Stimulated activated CD8-positive, alpha-beta memory T cell treated with anti-CD3 and anti-CD28 coated beads, Interleukin-2, amount 100 ng/mL, for 48 hours (primary cell): ENCODE measurements at places on chromosomes 11 and 22.
A peak's percentile ranks its signal among the peaks of the same experiment; 100 is the strongest.

- DNase-seq = no peak
These were observed 237.8 kb downstream of the TBC1D22A start for GRCh38 chr22:47000256-47000655.

- no peak for DNase-seq
These were observed 89.8 kb downstream of the PIWIL4 start for GRCh38 chr11:94656968-94657367.

DNA sequence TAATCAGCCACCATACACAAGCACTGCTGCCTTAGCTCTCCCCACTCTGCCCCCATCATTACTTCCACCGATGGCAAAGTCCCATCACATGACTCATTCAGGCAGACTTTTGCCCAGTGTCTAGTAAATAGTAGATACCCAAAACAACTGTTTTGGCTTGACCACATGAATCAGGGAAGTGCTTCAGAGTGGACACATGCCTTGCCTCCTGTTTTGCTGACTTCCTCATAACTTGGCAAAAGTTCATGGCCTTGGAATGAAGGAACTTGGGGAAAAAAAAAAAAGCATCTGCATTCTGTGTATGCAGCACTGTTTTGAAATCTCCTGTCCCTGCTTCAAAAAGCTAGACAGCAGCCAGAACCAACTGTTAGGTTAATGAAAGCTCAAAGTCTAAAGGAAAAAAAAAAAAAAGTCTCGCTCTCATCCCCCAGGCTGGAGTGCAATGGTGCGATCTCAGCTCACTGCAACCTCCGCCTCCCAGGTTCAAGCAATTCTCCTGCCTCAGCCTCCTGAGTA lies 335.3 kb downstream of the FAM181B start:
- DNase-seq = no peak

DNA sequence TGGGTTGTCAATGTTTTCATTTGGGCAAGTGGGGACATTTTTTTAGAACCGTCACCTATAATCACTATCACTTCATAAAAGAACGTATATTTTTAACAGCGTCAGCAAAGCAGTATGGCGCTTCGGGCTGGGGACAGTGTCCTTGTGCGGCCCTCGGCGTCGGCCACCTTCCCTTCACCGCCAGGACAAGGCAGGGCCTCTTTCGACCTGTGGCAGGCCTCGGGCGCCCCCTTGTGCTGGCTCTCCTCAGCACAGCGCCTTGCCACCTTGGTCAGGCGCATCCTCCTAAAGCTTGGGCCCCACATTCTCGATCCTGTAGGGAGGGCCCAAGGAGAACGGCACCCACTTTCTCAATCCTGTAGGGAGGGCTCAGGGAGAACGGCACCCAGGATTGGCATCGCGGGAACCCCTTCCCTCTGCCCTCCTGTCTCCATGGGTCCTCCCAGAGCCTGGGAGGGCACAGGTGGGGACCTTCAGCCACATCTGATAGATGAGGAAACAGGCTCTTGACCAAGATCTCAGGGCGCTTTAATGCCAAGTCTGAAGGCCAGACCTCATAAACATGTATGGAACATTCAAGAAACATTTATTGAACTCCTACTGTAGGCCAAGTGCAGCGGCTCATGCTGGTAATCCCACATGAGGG lies 11.5 kb upstream of the FADD start:
- peak; percentile 55 for DNase-seq

- DNase-seq = no peak
These were observed 4.8 kb downstream of the DSCAML1 start for GRCh38 chr11:117792241-117792640.

DNA sequence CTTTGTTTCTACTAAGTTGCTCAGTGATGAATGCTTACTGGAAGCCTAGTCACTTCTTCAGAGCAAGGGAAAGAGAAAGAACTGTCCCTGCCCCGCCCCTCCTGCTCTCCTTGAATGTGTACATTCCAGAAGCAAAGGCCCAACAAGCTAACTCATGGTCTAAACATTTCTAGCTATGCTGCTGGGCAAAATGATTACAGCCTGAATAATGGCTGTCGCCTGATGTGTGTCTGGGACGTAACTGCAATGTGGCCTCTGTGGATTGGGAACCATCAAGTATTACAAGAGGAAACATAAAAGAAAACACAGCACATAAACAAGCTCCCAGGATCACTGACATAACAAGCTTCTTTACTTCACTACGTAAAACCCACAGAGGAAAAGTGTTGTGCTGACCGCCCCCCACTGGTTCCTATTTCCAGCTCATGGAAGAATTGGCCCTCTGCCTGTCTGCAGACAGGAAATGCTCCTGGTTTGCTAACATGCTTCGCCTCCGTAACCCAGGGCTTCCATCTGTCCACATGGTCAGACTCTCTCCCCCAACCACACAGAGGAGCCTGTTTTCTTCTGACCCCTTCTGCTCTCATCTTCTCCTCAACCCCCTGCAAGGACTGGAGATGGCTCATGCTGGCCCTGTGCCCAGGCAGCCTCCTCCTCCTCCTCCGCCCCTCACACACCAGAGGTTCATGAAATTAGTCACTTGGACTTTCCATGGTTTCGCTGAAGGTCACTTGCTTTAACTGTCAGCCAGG lies 187.2 kb downstream of the MAML2 start:
- DNase-seq = peak; percentile 65

DNA sequence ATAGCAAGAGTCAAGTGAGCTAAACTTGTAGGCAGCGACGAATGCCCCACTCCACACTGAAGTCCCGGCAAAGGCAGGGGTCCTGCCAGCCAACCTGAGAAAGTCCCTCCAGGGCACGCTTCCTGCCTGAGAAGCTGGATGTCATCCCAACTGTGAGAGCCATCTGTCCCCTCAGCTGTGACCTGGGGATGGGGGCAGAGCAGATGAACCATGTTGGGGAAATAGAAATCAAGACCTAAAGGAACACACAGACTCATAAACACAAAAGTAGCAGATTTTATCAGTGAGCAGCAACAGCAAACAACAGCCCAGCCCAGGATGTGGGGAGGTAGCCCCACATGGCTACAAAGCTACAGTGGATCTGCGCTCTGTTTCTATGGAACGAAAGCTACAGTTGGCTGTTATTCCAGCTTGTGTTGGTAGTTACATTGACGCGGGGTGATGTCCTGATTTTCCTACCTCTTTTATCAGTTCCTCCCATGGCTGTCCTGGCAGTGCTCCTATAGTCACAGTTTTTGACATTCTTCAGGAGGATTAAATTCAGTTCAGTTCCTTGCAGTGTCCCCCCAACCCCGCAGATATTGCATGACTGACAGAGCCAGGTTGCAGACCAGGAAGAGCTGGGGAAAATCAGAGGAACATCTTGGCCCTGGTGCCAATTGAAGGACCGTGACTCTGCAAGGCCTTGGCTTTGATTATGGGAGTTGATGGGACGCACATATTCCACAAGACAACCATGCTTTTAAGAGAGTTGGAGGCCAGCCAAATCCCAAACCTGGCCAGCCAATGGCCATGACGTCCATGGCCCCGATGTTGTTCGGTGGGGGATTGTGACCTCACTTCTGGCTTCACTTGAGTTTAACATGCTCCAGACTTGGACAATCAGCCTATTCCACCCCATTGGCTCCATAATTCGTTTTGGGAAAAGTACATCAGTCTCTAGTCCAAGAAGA lies 14.6 kb downstream of the MRGPRD start:
- no peak for DNase-seq
